ENCODE measurements at places on chromosomes 1 and 21.

DNA sequence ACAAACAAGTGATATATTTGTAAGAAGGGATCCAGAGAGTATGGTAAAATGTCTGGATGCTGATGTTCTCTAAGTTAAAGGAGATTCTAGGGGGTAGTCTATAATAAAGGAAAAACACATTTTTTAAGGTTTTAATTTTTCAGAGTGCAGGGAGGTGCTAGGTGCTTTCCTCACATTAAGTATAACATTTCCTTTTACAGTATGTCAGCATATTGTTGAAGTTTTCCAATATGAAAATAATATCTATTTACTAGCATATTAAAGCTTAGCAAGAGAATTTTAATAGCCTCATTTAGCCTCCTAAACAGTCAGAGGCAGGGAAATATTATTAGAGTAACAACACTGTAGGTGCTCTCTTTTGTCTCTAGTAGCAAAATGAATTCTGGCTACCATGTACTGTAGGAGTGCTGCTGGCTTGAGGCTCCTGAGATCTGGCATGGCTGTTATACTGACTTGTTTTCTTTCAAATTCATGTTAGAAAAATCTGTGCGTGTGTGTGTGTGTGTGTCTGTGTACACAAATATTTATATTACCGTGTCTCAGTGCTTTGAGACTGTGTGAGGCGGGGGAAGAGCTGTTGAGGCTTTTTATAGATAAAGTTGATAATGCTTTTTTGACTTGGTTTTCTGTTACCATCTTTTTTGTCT, 71.0 kb downstream of the POU2F1 start:
- DNase-seq = no peak

DNA sequence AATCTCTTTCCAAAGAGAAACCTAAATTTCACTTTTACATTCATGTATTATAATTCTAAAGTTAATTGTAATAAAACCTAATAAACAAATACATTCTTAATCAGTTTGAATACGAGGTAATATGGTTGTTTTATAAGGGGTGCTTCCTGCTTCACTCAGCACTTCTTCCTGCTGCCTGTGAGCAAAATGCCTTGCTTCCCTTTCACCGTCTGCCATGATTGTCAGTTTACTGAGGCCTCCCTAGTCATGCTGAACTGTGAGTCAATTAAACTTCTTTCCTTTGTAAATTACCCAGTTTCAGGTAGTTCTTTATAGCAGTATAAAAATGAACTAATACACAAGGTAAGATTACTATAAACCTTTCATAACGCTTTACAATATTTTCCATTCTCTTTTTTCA, 491.1 kb upstream of the LRRC7 start:
- no peak for DNase-seq

GRCh38 chr1:74995821-74996220, 138.4 kb upstream of the LHX8 start:
- DNase-seq = no peak

DNA sequence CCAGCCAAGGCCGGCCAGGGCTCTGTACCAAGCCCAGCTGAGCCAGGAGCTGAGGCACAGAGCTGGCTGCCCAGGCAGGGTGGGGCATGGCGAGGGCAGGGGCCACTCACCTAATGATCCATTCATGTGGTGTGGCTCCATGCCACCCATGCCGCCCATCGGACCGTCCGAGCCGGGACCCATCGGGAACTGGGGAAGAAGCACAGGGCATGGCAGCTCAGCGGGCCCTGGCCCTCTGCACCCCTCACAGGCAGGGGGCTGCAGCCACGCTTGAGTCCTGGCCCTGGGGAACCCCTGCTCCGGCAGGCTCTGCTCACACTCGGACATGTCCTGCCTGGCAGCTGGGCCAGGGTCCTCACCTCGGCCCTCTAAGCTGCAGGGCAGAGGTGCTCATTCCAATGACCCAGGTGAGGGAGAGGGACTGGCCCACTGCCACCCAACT, 28.7 kb downstream of the MRPL37 start:
- DNase-seq = no peak

DNA sequence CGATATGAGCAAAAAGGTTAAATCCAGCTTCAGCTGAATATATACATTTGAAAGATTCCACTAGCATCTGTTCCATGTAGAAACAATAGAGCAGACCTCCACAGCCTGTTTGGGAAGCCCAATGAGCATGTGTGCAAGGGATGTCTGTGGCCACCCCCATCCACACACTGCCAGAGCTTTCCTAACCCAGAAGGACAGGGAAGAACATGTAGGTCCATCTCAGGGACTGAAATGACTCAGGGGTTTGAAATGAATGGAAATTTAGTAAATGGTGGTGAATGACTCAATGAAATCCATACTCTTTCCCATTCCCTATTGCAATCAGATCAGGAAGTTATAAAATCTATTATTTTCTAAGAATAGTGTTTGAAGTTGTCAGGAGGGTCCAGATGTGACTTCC, 397.2 kb downstream of the DUSP10 start:
- no peak for DNase-seq

- DNase-seq = no peak
Measured at GRCh38 chr1:2209400-2210083, 15.0 kb upstream of the FAAP20 start.

DNA sequence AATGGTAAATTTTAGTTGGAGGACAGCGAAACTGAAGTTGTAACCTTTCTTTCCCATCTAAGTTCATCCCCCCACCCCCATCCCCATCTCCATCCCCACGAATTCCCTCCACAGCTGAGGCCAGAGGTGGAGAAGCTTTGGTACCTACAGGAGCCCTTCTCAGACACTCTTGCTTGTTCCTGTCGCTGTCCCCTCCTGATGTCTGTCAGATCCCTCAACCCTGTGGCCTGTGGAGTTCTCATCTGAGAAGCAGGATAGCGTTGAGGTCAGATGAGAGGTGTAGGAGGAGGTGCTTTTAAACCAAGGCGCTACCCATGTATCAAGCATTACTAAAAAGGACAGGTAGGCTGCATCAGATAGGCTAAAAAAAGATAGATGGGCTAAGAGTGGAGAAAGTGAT, 769 bp downstream of the NTPCR start:
- DNase-seq = no peak

GRCh38 chr1:92484472-92485380, 2.0 kb downstream of the GFI1 start:
- peak; percentile 56 for DNase-seq

DNA sequence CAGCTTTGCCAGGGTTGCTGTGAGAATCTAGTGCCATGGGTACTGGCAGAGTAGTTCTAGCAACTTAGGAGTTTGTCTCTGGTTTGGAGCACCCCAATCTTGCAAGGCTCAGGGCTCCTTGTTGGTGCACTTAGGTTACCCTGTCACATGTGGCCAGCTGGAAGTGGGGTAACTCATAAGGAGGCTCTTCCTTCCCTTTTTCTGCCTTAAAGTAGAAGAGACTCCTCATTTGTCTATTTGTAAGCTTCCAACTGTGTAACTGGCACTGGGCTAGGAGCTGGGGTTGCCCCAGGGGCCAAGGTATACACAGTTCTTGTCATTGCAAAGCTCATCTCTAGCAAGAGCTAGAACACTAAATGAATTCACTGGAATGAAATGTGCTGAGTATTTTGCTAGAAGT, 10.6 kb downstream of the MROH7 start:
- no peak for DNase-seq

DNA sequence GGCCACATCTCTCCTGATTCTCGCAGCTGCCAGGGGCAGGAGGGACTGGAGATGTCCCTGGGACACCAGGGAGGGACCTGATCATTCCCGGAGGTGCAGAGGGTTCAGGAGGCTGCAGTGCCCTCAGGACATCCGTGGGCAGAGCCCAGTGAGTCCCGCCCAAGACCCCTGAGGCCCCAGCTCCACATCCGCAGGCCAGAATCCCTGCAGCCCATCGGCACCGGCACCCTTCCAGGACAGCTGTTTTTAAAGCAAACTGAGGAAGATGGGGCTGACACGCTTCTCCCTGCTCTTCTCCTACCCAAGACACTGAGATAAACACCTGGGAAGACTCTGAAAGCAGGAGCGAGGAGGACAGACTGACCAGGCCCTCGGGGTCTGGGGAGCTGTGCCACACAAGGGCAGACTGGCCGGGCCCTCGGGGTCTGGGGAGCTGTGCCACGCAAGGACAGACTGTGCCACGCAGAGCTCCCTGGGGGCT, 25.5 kb downstream of the SLC19A1 start:
- no peak for DNase-seq

GRCh38 chr1:9100471-9101043, 28.3 kb downstream of the GPR157 start:
- DNase-seq = no peak

- DNase-seq = no peak
Measured at GRCh38 chr1:4796161-4797015, 142.0 kb downstream of the AJAP1 start.

GRCh38 chr1:236214761-236215160, 67.0 kb downstream of the ERO1B start:
- DNase-seq = no peak

- DNase-seq = no peak
Measured at GRCh38 chr1:220391491-220391890, 119.2 kb upstream of the RAB3GAP2 start.

DNA sequence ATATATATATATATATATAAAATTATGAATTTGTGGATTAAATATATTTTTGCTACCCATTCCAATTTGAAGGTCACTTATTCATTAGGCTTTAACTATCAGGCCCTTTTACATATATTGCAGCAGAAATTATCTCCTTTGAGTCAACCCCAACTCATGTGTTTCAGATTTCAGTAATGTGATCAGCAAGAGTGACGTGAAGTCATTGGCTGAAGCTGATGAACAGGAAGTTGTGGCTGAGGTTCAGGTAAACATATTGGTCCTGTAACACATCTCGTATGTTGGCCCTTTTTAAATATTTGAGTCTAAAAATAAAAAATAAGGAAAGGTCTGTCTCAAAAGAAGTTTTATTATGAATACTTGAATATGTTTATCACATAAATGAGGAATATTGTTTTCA, 8.5 kb downstream of the VPS45 start:
- DNase-seq = peak; percentile 16

DNA sequence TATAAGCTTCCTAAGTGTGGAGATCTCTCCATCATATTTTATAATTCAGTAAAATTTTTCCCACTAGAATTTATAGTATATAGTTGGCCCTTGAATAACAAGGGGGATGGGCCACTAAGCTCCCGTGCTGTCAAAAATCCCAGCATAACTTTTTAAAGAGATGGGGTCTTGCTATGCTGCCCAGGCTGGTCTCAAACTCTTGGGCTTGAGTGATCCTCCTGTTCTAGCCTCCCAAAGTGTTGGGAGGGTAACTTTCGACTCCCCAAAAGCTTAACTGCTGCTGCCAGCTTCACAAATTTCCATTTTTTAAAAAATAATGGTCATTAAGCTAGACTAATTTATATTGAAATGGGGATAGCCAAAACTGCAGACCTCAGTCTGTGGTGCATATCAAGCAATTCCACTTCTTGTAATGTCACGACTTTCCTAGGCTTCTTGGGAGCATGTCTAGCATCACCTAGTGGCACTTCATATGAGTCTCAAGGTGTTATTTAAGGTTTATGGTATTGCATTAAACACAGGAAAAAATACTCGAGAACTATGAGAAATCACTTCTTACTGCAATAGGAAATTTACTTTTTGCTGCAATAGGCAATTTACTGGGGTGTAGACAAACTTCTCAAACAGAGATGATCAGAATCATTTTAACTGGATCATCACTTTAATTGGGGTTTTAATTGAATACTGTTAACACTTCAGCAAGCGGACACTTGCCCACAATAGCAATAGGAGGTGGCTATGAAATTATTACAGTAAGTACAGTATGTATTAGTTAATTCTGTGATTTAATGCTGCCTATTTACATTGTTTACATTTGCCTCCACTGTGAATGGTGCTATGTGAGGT, 19.3 kb upstream of the ACTA1 start:
- DNase-seq = no peak

DNA sequence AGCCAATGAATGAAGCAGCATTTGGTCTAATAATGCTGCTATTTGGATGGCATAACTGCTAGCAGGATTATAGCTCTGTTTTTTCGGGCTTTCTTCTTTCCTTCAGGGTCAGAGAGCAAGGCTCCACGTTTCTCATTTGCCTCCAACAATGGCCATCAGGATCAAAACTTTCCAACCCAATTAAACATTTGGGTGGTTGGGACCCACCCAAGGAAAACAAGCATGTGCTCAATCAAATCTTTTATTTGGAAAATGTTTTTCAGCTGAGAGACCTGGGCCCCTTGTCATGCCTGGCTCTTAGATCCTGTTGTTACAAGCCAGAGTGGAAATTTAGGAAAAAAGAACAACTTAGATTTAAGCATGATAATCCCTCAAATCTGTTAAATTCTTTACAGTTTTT, 373.1 kb upstream of the USP24 start:
- no peak for DNase-seq

DNA sequence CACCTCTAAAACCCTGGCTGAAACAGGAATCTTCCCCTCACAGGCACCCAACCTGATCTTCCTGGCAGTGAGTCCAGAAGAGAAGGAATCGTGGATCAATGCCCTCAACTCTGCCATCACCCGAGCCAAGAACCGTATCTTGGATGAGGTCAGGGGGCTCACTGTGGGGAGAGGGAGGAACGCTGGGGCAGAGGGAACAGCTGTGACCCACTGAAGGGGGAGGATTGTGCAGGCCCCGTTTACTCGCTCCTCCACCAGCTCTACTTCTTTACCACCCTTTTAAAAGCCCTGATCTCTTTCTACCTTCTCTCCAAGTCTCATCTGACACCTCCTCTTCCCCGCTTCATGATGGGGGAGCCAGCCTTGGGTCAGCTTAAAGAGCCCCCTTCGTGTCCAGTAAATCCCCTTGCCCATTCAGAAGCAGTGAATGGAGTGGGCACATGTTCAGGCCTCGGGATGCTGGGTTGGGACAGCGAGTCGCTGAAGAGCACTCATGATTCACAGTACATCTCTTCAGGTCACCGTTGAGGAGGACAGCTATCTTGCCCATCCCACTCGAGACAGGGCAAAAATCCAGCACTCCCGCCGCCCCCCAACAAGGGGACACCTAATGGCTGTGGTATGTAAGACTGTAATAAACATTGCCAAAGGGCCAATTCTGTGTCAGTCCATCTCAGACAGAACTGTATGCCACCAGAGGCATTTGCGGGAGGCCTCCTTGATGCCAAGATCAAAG, 7.3 kb downstream of the PLEKHO1 start:
- DNase-seq = no peak

DNA sequence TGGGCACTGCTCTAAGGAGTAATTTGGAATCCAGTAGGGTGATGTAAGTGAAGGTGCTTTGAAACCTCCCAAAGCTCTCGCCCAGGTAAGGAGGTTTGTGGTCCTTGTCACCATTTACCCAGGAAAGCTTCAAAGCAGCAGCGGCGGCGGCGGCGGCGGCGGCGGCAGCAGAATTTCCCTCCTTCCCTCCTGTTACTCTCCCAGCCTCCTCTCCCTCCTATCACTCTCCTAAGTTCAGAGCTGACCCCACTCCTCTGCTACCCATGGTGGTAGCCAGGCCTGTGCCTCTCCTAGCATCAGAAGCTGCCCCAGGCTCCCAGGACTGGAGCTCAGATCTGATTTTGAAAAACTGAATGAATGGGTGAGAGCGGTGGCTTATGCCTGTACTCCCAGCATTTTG, 60.7 kb downstream of the ACBD3 start:
- no peak for DNase-seq
